Progenitor cell of endocrine pancreas (in vitro differentiated cells): ENCODE measurements at places on chromosomes 1 and 21. TPM values are rescaled to one million over a fixed set of nuclear protein-coding genes. Genes with fewer than 3 reads are reported as not detected.
A peak's percentile ranks its signal among the peaks of the same experiment; 100 is the strongest.

DNA sequence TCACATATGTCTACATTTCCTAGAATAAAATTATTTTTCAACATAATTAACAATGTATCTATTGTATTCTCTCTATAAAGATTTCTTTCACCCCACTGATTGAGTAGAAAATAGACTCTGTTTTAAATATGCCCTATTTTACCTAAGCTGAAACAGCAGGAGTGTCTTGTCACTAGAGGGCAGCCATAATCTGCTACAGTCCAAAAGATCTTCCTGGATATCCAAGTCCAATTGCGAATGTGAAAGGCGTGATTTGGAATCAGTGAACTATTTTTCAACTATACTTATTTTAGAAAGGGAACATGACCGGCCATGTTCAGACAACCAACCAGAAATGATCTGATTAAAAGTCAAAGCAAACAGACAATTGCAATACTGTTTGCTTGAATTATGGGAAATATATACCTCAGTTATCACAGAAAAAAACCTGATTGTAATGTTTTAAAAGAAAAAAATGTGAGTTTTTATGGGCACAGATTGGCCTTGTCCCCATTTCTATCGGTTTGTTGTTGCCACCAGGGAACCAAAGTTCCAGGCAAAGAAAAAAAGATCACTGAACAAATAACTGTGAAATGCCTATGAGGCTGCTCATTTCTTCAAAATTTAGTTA lies 1211.0 kb upstream of the ADGRL4 start:
- no peak for DNase-seq

- DNase-seq: no peak
Measured at GRCh38 chr1:109636201-109636952, 16.7 kb downstream of the AMPD2 start.

DNA sequence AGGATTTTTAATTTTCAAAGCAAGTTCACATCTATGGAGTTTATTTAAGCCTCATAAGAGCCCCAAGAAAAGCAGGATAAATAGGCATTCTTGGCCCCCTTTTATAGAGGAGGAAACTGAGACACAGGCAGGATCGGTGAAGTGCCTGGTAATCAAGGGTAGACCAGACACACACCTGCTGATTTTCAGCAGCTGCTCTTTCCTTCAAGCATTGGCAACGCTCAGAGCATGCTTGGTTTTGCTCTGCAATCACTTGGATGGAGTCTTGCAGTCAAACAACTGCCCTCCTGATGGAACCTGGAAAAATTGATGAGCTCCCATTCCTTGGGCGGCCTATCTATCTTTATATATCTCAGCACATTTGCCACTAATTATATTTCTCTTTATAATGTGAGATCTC lies 478.9 kb upstream of the CAMK1G start:
- no peak for DNase-seq

GRCh38 chr1:16410803-16411202 lies 26.4 kb downstream of the SPATA21 start:
- no peak for DNase-seq

DNA sequence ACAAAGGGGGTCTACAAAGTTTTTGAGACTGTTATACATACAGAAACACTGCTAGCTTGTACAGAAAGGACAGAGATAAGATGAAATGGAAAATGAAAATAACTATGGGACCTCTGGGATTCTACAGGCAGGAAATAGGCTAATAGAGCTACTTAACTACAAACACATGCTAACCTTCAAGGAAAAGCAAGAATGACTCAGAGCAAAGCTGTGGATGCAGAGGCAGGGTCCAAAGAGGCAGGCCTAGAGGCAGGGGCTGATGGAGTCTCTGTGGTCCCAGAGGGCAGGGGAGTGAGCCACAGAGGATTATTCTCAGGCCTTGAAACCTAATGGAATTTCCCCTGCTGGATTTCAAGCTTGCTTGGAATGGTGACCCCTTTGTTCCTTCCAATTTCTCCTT lies 18.7 kb upstream of the GOLT1A start:
- DNase-seq: no peak

DNA sequence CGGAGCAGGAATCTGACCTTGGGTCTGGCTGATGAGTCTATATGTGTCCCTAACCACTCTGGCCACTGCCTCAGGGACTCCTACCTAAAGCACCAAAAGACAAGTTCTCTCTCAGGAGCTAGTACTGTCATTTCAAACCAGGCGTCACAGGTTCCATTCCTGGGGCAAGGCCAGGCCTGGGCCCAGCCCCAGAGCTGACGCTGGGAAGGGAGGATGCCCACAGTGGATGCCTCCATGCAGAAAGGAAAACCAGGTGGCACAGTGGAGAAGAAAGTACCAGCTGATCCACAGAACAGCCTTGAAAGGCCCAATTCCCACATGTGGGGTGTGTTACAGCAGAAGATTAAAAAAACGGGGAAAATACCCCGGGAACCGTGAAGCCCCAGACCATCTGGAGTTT lies 77.4 kb downstream of the DMRTB1 start:
- no peak for DNase-seq

DNA sequence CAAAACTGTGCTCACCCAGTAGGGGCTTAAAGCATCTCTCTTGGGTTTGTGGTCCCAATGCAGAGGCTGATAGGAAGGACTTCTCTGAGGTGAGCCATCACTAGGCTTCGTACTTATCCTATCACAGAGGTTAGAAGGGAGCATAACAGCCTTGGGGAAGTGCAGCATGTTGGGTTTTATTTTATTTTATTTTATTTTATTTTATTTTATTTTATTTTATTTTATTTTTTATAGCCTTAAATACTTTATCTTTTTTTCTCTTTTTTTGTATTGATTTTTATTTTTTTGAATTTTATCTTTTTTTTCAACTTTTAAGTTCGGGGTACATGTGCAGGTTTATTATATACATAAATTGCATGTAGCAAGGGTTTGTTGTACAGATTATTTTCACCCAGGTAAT lies 48.9 kb upstream of the LPGAT1 start:
- no peak for DNase-seq

DNA sequence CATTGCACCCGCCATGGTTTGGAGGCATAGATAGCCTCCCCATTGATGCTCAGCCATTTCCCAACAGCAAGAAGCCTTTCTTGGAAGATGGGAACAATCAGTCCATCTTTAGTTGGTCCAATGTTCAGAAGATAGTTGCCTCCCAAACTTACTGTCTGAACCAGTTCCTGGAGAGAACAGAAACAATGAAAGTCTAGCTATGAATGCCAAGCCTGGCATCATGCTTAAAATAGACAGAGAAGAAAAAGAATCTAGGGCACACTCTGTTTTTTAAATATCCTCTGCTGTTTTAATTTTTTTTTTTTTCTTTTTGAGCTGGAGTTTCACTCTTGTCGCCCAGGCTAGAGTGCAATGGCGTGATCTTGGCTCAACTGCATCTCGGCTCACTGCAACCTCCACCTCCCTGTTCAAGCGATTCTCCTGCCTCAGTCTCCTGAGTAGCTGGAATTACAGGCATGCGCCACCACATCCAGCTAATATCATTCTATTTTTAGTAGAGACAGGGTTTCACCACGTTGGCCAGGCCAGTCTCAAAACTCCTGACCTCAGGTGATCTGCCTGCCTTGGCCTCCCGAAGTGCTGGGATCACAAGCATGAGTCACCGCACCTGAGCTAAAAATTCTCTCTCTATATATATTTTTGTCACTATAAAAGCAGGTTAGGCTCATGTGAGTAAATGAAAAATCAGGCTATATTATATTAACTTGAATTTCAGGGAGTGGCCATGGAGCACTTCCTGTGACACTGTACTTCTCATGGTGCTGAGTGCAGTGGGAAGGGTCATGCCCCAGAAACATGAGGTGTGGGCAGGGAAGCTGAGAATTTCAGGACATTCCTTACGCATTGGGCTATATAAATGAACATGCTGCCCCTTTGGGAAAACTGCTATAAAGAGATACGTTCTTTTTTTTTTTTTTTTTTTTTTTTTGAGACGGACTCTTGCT lies 19.1 kb downstream of the FUCA1 start:
- DNase-seq: no peak

GRCh38 chr1:116521186-116521585 lies 49.6 kb downstream of the CD58 start:
- no peak for DNase-seq

DNA sequence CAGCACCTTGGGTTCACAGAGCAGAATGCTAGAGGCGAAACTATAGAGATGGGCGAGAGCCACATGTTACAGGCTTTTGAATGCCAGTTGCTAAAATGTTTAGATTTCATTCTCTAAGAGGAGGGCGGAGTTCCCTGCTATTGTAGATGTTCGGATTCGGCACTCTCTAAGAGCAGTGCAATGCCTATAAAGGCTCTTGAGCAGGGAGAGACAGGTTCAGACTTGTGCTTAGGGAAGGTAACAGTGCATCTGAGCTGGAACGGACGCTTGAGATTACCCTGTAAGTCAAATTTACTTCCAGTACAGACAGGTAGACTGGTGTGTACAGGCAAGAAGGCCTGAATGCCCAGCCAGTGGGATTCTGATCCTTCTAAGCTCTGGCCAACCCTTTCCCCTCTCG lies 15.3 kb downstream of the LURAP1 start:
- no peak for DNase-seq

DNA sequence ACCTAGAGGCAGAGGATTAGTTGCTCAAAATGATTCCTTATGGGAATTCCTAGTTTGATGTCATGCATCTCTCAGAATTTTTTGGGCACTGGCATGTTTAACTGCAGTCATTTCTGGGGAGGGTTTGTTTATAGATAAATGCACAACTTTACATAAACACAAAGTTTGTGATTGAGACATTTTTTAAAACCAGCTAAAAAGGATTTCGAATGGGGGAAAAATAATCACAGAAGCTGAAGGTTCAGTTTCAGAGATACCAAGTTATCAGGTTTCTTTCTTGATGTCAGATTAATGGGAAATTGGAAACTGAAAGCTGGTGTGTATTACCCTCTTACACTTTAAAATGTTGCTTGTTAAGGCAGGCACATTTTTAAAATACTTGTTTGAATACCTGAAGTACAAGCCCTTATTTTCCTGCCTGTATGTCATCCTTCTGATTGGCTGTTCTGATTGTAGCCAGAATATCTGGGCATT lies 72.1 kb downstream of the DISP1 start:
- no peak for DNase-seq

GRCh38 chr1:153963030-153963849 lies at the start of gene SLC39A1:
TSS of gene SLC39A1 (minus strand) at chr1:153963537. CDS start at chr1:153962715, 822 bp downstream.
- peak; percentile 97 for DNase-seq

The BROX gene
- 27.5 and 28.0 TPM in 2 replicates for total RNA-seq

The USP1 gene
- 32.2 and 34.2 TPM in 2 replicates for total RNA-seq

The CHML gene
- 19.1 and 19.9 TPM in 2 replicates for total RNA-seq

The FCRL2 gene
- total RNA-seq: not detected in 2 replicates

The ADGRL4 gene
- total RNA-seq: not detected in 2 replicates

The DVL1 gene
- total RNA-seq: 60.1 and 63.1 TPM in 2 replicates

The KCNJ6 gene
- 3.3 TPM in 2 replicates for total RNA-seq

The NBPF9 gene
- 43.5 and 44.6 TPM in 2 replicates for total RNA-seq

The PLXNA2 gene
- 32.9 and 34.9 TPM in 2 replicates for total RNA-seq
